Stimulated activated CD4-positive, alpha-beta T cell treated with anti-CD3 and anti-CD28 coated beads, TNF-alpha, amount 100 ng/mL, for 24 hours (primary cell): ENCODE measurements at places on chromosomes 5 and 9.

DNA sequence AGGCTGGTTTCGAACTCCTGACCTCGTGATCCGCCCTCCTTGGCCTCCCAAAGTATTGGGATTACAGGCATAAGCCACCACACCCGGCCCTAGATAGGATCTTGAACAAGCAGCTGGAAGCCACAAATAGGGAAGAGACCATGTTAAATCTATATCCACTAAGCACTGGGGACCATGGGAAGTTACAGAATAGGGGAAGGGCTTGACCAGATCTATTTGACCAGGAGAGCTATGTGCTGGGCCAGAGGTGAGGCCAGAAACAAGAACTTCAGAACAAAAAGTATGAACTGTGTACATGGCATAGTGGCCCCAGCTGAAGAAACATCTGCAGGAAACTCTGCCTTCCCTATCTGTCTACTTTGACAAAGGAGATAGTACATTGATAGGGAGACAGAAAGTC is 10.8 kb downstream of the KLF4 start:
- DNase-seq = no peak

DNA sequence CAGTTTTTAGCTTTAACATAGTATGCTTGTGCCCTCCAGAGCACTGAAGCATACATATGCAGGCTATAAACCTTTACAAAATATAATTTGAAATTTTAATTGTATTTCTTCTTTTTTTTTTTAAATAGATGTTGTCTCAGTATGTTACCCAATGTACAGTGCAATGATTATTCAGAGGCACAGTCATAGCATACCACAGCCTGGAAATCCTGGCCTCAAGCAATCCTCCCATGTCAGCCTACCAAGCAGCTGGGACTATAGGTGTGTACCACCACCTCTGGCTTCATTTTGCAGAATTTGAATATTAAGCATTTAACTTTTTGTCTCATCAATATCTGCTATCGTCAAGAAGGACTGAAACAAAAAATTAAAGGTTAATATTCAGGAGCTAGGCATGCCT is 16.9 kb upstream of the ZNF782 start:
- no peak for DNase-seq

GRCh38 chr5:90843443-90843842 is 284.8 kb downstream of the ADGRV1 start:
- DNase-seq = no peak

DNA sequence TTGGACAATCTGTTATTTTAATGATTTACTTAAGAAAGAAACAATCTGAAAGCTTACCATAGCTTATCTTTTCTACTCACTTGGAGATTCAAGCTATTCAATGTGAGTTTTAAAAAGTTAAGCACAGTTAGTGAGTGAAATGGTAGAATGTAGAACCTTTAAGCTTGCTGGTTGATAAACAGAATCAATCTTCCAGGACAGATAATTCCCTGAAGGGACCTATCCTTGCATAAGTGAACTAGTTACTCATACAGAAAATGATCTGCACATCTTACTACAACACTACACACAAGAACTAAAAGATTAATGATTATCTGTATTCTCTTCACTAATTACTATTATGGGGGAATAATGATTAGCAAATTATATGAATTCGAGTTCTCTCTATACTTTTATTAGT is 165.6 kb downstream of the PALM2AKAP2 start:
- no peak for DNase-seq

DNA sequence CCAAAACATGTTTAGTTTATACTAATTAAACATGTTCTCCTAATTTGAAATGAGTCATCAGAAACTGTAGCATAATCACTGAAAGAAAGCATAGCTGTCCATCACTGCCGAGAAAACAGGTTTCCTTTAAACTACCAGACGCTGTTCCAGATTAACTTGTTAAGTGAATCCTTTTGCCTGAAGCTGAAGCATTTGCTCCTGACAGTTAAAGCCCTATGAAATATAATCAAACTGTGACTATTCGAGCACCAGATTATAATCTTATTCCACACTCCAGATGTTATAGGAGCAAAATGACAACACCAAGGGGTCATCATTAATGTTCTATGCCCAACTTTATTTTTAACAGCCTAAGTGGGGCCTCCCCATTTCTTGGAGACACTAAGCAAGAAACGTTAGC is 86.0 kb upstream of the CTSL start:
- DNase-seq = no peak

DNA sequence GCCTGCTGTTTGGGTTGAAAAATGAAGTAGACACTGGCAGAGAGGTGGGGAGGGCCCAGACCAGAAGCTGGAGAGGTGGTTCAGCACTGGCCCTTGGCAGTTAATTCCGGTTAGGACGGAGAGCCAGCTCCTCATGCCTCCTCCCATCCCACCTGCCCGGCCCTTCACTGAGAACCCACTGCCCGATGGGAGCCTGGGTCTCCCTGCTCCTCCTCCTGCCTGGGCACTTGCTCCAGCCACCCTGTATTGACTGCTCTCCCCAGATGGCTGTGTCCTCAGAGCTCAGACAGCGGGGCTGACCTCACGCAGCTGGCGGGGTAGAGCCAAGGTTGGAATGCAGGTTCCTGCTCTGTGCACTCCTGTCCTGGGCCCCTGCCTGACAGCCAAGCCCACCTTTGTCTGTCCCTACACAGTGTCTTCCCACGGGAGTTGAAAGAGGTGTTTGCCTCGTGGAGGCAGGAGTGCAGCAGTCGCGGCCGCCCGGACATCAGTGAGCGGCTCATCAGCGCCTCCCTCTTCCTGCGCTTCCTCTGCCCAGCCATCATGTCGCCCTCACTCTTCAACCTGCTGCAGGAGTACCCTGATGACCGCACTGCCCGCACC is 114.7 kb downstream of the DAB2IP start:
- DNase-seq = no peak

GRCh38 chr5:16757989-16758501 is 141.2 kb upstream of the RETREG1 start:
- no peak for DNase-seq

- no peak for DNase-seq
Observed at GRCh38 chr5:173878224-173878967, 9.8 kb upstream of the CPEB4 start.
